ENCODE measurements at places on chromosomes 12 and 14. TPM values are rescaled to one million over a fixed set of nuclear protein-coding genes. Genes with fewer than 3 reads are reported as not detected.

ALDH1L2 gene
- total RNA-seq, result under 0.01 TPM

ADAMTS20 gene
- total RNA-seq, result not detected

CYP27B1 gene
- 3.2 TPM for total RNA-seq

SIRT4 gene
- total RNA-seq, result 1.1 TPM

SLCO1B3 gene
- total RNA-seq, result not detected

EIF2S3B gene
- total RNA-seq, result 10.2 TPM

PCED1B gene
- total RNA-seq, result 0.54 TPM

ABHD12B gene
- total RNA-seq, result 0.27 TPM

MGP gene
- under 0.01 TPM for total RNA-seq

EPYC gene
- total RNA-seq, result not detected

PIWIL1 gene
- not detected for total RNA-seq

NRL gene
- 5.7 TPM for total RNA-seq

EFS gene
- under 0.01 TPM for total RNA-seq

TAS2R14 gene
- total RNA-seq, result 1.9 TPM

C12orf54 gene
- total RNA-seq, result 0.27 TPM

NELL2 gene
- total RNA-seq, result under 0.01 TPM

TESPA1 gene
- 342 TPM for total RNA-seq

ACRBP gene
- total RNA-seq, result 15.9 TPM

MEG3 gene
- total RNA-seq, result 22.4 TPM

Data from hematopoietic multipotent progenitor cell (in vitro differentiated cells).